WTC11 (cell line): ENCODE measurements at places on chromosomes 16 and 17. TPM values are rescaled to one million over a fixed set of nuclear protein-coding genes. Genes with fewer than 3 reads are reported as not detected.

GRCh38 chr16:1289477-1289866, 20.0 kb upstream of the UBE2I start:
- H3K36me3 ChIP-seq, result no peaks in the 10 kb centered on the region
- peaks cover 25% of the 10 kb centered on the region for H3K4me1 ChIP-seq
- H3K27ac ChIP-seq, result no peak overlapping the region
- H3K4me3 ChIP-seq, result peak overlapping the region; percentile 53

Gene BBS2
- 19.1 to 25.7 TPM (median 24.1 TPM) in 3 replicates for total RNA-seq

- no peaks in the 10 kb centered on the region for H3K4me1 ChIP-seq
- H3K27me3 ChIP-seq, result no peaks in the 10 kb centered on the region
- no peak for DNase-seq
- H3K36me3 ChIP-seq, result no peaks in the 10 kb centered on the region
- H3K27ac ChIP-seq, result no peak overlapping the region
These were observed 318.9 kb downstream of the SNX29 start for GRCh38 chr16:12295395-12295794.

DNA sequence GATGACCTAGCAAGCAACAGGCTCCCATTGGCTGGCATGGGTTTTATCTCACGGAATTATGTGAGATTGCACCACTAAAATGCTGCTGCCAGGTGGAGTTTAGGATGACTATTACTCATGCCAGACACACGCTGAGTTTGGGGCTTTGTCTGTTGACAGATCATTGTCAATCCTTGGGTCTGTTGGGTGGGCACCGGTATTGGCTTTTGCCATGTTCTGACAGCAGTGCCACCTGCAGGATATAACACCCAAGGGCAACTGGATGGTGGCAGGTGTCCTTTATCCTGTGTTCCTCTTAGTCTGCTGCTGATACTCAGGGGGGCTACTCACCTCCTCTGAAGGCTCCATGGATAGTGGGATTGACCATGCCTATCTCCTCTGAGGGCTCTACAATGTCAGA, 221.6 kb upstream of the DYNLRB2 start:
- H3K4me3 ChIP-seq, result no peak overlapping the region
- H3K27ac ChIP-seq, result no peak overlapping the region
- H3K27me3 ChIP-seq, result no peaks in the 10 kb centered on the region
- no peak for DNase-seq

DNA sequence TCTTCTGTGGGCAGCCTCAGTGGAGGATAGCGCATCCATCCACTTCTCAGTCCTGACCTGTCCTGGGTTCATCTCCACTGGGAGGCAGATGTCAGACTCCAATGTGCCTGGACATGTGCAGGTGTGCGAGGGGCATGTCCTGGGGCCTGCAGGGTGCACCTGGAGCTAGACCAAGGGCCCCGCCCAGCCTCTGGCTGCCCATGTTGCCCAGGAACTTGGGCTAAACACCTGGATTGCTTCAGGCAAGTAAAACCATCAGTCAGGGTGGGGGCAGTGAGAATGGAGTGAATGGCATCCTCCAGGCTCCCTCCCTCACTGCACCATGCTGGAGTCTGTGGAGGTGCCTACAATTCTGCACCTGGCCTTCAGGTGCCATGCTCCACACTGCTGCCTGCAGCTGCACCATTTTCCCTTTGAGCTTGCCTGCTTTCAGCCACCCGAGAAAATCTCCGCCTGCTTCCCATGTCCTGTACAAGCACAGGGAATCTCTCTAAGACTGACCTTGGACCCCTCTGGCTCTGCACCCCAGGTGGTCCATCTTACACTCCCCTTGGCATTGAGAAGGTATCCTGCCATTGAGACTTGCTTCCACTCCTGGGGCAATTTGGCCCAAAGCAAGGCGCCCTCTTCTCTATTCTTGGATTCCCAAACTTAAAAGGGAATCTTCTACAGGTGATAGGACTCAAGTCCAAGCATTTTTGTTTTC, 2.1 kb upstream of the MFSD6L start:
- H3K4me1 ChIP-seq, result peaks cover 27% of the 10 kb centered on the region
- H3K27me3 ChIP-seq, result peaks cover 4% of the 10 kb centered on the region; the same call in 1 of the 2 replicates
- DNase-seq, result no peak
- no peaks in the 10 kb centered on the region for H3K36me3 ChIP-seq
- H3K4me3 ChIP-seq, result no peak overlapping the region

DNA sequence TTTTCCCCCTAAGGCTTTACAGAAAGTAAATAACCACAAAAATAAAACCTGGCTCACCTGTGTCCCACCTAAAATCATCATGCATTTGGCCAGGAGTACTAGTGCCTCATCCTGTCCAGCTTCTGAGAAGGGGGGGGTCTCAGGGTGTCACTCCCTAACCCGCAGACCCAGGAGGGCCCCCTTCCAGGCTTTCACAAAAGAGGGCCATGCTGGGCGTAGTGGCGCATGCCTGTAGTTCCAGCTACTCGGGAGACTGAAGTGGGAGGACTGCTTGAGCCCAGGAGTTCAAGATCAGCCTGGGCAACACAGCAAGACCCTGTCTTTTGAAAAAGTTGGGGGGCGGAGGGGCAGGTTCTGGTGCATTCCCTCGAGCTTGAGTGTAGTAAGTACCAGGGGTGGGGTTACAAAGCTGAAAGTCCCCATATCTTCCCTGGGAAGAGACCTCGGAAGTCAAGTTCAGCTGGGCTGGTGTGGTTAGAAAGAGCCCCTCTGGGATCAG, 259.3 kb downstream of the PARN start:
- H3K27me3 ChIP-seq, result no peaks in the 10 kb centered on the region
- no peak overlapping the region for H3K27ac ChIP-seq
- DNase-seq, result no peak
- no peak overlapping the region for H3K4me3 ChIP-seq
- H3K4me1 ChIP-seq, result peaks cover 6% of the 10 kb centered on the region

DNA sequence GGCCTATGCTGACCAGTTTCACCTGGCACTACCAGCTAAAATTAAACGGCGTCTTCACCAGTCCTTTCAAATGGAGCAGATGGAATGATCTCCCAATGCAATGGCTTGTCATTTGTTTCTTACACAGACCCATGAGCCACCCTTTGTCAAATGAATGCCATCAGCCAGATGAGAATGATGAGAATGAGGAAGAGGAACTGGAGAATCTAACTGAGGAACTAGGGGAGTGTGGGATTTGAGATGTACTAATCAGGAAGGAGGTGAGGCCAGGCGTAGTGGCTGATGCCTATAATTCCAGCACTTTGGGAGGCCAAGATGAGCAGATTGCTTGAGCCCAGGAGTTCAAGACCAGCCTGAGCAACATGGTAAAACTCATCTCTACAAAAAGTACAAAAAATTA, 116.4 kb downstream of the HS3ST3A1 start:
- DNase-seq, result no peak
- H3K27me3 ChIP-seq, result 0 out of 2 replicates have a peak, but pooled peaks cover 1% of the 10 kb centered on the region
- no peak overlapping the region for H3K4me3 ChIP-seq
- H3K4me1 ChIP-seq, result peaks cover 8% of the 10 kb centered on the region

Gene GAS7
- total RNA-seq, result 12.3 to 13.9 TPM (median 13.4 TPM) in 3 replicates
